Endothelial cell of umbilical vein (primary cell): ENCODE measurements at places on chromosomes 4 and X. TPM values are rescaled to one million over a fixed set of nuclear protein-coding genes. Genes with fewer than 3 reads are reported as not detected.
A peak's percentile ranks its signal among the peaks of the same experiment; 100 is the strongest.

GRCh38 chr4:7073526-7074390, 5.9 kb upstream of the GRPEL1 start:
- peaks cover 4% of the 10 kb centered on the region for H3K4me1 ChIP-seq
- no peaks in the 10 kb centered on the region for H3K36me3 ChIP-seq
- DNase-seq: peak; percentile 49
- peaks cover 2% of the 10 kb centered on the region for H3K27me3 ChIP-seq
- no peak overlapping the region for H3K27ac ChIP-seq

SHROOM2 gene
- total RNA-seq: 10.4 and 11.8 TPM in 2 replicates

DNA sequence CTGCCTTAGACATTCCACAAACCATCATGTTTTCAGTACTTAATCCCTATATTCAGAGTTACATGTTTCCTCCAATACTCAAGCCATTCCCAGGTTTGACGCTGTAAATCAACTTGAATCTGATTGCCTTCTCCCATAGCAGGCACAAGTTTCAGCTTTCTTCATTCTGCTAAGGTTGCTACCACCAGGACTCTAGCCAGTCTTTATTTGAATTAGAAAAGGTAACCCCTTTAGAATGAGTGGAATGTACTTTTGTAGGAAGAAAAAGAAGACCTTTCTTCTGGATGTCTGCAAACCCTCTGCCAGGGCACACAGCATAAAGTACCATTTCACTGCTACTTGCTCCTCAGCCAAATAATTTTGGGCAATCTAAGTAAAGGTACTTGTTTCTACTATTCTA, 10.7 kb upstream of the RBMXL3 start:
- H3K36me3 ChIP-seq: no peaks in the 10 kb centered on the region
- H3K4me1 ChIP-seq: peaks cover 9% of the 10 kb centered on the region
- no peak for DNase-seq
- no peaks in the 10 kb centered on the region for H3K27me3 ChIP-seq

- H3K27ac ChIP-seq: no peak overlapping the region
- H3K27me3 ChIP-seq: no peaks in the 10 kb centered on the region
- H3K4me1 ChIP-seq: peaks cover 6% of the 10 kb centered on the region
- no peak overlapping the region for H3K4me3 ChIP-seq
Measured at GRCh38 chr4:106806158-106806797, 229.8 kb downstream of the DKK2 start.

DNA sequence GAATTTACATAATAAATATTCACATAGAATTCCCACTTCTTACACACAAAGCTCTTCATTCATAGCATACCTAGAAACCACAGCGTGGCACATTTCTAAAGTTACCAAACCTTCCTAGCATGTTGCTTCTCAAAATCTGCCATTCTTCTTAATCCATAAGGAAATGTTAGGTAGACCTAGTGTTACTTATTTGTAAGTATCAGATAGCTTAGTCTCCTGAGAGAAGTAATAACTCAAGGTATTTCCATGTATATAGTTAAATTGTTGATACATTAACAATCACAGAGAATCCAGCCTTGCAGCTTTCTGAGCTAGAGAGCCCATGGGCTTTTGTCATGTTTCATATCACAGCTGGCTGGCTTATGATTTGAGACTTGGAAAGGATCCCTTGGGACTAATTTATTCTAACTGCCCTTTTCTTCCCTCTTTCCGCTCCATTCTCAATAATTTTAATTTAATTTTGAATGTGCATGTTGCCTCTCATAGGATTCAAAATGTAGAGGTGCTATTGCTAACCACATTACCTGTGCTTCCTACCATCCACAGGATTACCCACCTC, 17.6 kb downstream of the SH3RF1 start:
- no peaks in the 10 kb centered on the region for H3K36me3 ChIP-seq
- DNase-seq: peak; percentile 42
- no peaks in the 10 kb centered on the region for H3K27me3 ChIP-seq
- peaks cover 92% of the 10 kb centered on the region for H3K4me1 ChIP-seq

AMBN gene
- total RNA-seq: not detected in 2 replicates

DNA sequence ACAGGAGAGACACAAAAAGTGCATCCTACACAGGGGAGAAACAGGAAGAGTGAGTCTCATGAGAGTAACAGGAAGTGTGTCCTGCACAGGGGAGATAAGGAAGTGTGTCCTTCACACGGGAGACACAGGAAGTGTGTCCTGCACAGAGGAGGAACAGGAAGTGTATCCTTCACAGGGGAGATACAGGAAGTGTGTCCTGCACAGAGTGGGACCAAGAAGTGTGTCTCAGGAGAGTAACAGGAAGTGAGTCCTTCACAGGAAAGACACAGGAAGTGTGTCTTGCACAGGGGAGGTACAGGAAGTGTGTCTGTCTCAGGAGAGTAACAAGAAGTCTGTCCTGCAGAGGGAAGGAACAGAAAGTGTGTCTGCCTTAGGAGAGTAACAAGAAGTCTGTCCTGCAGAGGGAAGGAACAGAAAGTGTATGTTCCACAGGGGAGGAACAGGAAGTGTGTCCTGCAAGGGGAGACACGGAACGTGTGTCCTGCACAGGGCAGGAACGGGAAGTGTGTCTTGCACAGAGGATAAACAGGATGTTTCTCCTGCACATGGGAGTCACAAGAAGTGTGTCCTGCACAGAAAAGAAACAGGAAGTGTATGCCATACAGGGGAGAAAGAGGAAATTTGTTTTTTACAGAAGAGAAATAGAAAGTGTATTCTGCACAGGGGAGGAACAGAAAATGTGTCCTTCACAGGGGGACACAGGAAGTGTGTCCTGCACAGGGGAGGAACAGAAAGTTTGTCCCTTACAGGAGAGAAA, 102.0 kb downstream of the ARSF start:
- no peak overlapping the region for H3K4me3 ChIP-seq
- no peak overlapping the region for H3K27ac ChIP-seq
- no peaks in the 10 kb centered on the region for H3K27me3 ChIP-seq
- H3K36me3 ChIP-seq: no peaks in the 10 kb centered on the region
- no peak for DNase-seq

ITGB1BP2 gene
- 4.6 and 5.9 TPM in 2 replicates for total RNA-seq

DNA sequence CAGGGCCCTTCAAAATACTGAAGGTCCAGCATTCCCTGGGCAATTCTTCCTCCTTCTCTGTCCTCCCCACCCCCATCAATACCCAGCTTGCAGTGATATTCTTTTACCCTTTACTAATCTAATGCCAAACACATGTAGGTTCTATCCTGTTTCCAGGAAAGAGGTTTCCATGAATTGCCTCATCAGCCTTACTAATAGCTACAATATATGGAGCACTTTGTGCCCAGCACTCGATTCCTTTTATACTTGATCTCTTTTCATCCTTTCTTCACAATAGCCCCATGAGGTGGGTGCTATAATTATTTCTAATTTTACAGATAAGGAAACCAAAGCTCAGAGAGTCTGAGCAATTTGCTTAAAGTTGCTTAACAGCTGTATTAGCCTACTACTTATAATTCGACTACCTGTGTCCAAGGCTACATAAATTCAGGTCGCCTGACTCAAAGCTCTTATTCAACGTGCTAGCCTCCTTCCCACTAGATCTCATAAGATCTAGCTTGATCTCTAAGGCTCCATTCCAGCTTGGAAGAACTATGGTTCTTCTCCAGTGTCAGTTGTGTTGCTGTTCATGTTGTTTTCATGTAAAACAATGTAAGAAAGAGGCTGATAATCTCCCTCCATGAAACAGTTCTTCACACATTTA, 229.6 kb upstream of the PGRMC2 start:
- peak; percentile 63 for DNase-seq
- peak overlapping the region; percentile 92 for H3K27ac ChIP-seq
- no peaks in the 10 kb centered on the region for H3K36me3 ChIP-seq
- H3K27me3 ChIP-seq: no peaks in the 10 kb centered on the region
- no peak overlapping the region for H3K4me3 ChIP-seq
- H3K4me1 ChIP-seq: peaks cover 54% of the 10 kb centered on the region

DNA sequence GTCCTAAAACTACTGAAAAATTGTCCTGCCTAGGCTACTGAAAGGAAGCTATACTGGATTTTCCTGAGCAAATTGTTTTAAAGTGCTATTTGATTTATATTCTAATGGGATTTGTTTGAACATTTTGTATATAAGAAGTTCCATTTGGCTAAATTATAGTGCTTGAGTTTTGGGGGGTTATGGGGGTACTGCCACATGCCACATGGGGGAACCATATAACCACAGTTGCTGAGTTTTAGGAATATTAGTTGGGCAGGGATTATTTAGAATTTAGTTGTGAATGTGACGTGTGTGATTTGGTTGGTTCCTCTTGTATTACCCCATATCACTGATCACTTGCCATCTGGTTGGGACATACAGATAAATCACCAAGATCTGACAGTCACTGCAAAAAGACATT, 224.5 kb upstream of the TAPT1 start:
- DNase-seq: peak; percentile 13
- H3K27me3 ChIP-seq: peaks cover 7% of the 10 kb centered on the region
- no peak overlapping the region for H3K4me3 ChIP-seq
- no peaks in the 10 kb centered on the region for H3K4me1 ChIP-seq
- no peak overlapping the region for H3K27ac ChIP-seq

DNA sequence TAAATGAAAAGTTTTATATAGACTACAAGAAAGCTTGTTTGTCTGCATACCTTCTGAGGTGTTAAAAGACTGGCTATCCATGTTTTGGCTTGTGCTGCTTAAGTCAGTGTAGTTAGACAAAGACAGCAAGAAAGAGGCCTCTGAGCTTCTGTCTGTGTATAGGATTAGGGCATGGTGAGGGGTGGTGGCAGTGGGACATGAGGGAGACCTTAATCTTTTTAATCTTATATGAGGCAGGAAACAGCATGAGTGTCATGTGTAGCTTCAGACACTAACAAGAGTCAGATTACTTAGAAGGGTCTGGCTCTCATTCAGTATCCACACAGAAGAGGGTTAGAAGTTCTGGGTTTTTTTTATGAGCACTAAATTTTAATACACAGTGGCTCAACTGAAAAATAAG, 213.3 kb downstream of the GABRG1 start:
- DNase-seq: no peak
- H3K4me3 ChIP-seq: no peak overlapping the region
- H3K4me1 ChIP-seq: no peaks in the 10 kb centered on the region
- no peaks in the 10 kb centered on the region for H3K27me3 ChIP-seq

GRCh38 chr4:36609661-36610060, 328.2 kb downstream of the DTHD1 start:
- H3K36me3 ChIP-seq: no peaks in the 10 kb centered on the region
- no peak overlapping the region for H3K4me3 ChIP-seq
- no peaks in the 10 kb centered on the region for H3K27me3 ChIP-seq
- H3K4me1 ChIP-seq: no peaks in the 10 kb centered on the region
